Activated B cell treated with CpG ODN at 0.5 μM for 24 hours (primary cell): ENCODE measurements at places on chromosomes 13 and 19. TPM values are rescaled to one million over a fixed set of nuclear protein-coding genes. Genes with fewer than 3 reads are reported as not detected.

GRCh38 chr13:43269037-43269481, 245.7 kb downstream of the DNAJC15 start:
- no peak for DNase-seq

- DNase-seq = no peak
Observed at GRCh38 chr19:45952686-45953505, 20.8 kb downstream of the NOVA2 start.

DNA sequence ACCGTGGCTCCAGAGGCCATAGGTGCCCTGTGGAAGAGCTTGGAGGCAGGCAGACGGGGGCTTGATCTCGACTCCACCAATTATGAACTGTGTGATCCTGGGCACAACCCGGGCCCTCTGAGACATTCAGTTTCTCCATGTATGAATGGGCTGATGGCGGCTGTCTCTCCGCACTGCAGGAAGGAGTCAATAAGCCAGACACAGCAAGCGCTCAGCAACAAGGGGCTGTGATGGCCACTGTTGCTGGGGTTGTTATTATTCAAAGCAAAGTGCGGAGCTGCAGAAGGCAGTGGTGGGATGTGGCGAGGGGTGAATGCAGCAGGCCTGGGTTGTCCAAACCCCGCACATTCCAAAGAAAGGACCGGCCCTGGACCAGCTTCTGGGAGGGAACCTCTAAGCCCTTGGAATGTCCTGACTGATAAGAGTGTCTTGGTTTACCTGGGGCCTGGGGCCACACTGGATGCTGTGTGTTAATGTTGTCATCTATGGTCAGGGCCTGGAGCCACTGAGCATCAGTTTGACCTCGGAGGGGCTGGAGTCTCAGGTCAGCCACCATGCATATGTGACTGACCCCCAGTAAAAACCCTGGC, 8.3 kb downstream of the TMEM143 start:
- DNase-seq = no peak

DNA sequence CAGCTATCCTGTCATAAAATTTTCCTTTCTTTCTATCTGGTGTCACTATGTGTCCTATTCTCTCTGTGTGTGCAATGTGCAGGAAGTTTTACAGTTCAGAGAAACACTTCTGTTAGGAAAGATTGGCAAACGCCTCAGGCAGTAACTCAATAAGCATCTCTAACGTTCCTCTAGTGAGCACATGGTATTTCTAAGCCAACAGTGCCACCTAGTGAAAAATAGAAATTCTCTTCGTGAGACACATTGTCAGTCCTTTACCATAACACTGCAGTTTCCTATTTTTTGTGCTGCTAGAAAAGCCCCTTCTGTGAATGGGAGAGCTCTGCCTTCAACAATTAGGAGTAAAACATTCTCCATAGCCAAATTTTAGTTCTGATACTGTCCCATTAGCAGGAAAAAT, 50.7 kb downstream of the ZNF723 start:
- no peak for DNase-seq

Gene PPP1R13L
- total RNA-seq = 4.0 and 5.1 TPM in 2 replicates

Gene FAAP24
- 3.7 and 4.3 TPM in 2 replicates for total RNA-seq
